ENCODE measurements at places on chromosomes 1 and 21.

DNA sequence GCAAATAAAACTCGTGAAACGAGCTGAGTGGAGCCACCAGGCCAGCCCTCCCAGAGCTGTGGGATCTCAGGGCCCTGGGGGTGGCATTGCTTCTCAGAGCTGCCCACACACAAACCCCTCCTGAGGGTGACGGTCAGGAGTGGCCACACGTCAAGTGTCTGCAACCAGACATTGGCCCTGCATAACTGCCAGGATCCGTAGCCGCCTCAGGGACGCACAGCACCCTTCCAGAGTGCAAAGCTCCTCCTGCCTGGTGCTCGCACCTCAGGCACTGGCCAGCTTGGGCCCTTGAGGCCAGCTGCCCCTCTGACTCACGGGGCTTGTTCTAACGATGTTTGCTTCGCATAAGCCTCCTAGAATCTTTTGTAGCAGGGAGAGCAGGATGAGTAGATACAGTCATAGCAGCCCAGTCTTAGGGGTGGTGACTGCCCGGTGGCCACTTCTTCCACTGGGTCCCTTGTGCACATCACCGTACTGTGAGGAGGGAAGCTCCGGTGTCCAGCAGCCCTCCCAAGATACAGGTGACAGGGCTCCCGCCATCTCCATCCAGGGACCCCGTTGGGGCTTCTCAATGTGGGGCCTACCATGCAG is 5.0 kb downstream of the WNT3A start:
- DNase-seq, result no peak

- DNase-seq, result no peak
Observed at GRCh38 chr1:112992780-112993179, 36.8 kb upstream of the SLC16A1 start.

- no peak for DNase-seq
Observed at GRCh38 chr21:15301736-15302135, 236.9 kb upstream of the NRIP1 start.

DNA sequence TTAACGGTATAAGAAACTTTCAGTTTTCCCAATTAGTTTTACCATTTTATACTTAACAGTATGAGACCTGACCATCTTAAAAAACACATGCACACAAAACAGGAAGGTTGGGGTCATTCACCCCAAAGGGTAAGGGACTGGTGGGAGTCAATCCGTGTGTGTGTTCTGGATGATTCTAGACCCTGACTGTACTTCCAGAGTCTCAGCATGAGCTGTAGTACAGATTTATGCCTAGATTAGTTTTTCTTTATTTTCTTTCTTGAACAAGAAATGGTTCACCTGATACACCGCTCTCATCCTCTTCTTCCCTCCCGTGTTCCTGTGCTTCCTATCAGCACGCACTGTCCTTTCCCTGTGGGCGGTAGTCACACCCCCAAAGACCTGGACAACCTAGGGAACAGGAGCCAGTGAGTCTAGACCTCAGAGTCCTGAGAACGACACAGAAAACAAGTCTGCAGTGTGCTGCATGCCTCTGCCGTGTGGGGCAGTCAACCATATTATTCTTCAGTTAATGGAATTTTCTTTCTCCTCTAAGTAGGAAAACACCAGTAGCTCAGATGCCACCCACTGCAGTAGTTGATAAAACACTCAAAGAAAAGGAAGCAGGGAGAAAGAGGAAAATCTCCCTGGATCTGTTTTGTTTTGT is 38.9 kb upstream of the MRPS6 start:
- DNase-seq, result no peak

GRCh38 chr1:30806381-30807317 is 49.1 kb upstream of the LAPTM5 start:
- no peak for DNase-seq

- DNase-seq, result no peak
Observed at GRCh38 chr1:156500543-156500792, at the start of gene MEF2D. Gene MEF2D (minus strand): TSS chr1:156500775. CDS start chr1:156483292, 17,483 bp downstream.

DNA sequence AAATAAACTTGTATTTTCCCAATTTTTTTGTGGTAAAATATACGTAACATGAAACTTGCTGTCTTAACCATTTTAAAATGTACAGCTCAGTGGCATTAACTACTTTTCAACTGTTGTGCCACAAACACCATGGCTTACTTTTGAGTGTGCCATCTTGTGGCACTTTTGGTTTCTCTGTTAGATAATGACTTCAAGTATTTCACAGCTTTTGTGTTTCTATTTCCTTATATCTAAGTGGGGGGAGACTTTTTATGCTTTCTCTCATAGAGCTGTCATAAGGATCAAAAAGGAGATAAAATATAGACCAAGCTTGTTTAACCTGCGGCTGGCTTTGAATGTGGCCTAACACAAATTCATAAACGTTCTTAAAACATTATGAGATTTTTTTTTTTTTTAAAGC is 44.3 kb downstream of the CDC14A start:
- DNase-seq, result no peak

- no peak for DNase-seq
Observed at GRCh38 chr1:242454262-242455051, 70.0 kb downstream of the PLD5 start.

- no peak for DNase-seq
Observed at GRCh38 chr1:230550428-230550827, 91.9 kb upstream of the COG2 start.

- no peak for DNase-seq
Observed at GRCh38 chr1:30919025-30919881, 10.7 kb upstream of the SDC3 start.

GRCh38 chr1:10771789-10772188 is 24.7 kb downstream of the CASZ1 start:
- DNase-seq, result no peak

GRCh38 chr1:164982545-164982944 is 374.0 kb downstream of the LMX1A start:
- no peak for DNase-seq

DNA sequence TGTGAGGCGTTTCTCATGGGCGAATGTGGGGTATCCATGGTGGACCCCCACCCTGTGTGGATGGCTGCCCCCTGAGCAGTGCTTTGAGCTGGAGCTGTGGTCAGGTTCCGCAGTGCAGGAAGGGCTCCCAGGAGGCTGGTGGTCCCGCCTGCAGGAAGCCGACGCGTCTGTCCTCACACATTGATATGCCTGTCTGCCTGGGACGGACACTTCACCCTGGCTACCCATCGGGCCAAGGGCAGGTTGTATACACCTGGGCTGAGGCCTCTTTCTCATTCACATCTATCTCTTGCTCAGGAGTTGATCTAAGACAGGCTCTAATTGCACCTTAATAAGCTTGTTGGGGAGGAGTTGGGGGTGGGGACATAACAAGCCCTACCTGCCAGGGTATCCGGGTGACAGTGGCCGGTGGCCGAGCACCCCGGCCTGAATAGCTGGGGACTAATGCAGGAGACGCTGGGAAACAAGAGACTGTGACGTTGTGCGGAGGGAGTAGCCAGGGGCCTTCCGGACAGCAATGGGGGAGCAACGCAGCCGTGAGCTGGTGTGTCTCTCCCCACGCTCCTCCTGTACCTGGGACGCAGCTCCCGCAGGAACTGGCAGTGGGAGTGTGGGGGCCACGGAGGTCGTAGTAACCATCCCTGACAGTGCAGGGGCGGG is 21.7 kb downstream of the PDXK start:
- DNase-seq, result no peak

GRCh38 chr1:56527548-56528302 is 51.6 kb downstream of the PLPP3 start:
- no peak for DNase-seq

- DNase-seq, result no peak
Observed at GRCh38 chr1:53948291-53948690, 2.1 kb downstream of the LRRC42 start.

All from naive thymus-derived CD4-positive, alpha-beta T cell (primary cell).